ENCODE measurements at places on chromosomes 16 and 17.
A peak's percentile ranks its signal among the peaks of the same experiment; 100 is the strongest.

- no peak for DNase-seq
These were observed 51.4 kb downstream of the C17orf67 start for GRCh38 chr17:56782338-56782737.

DNA sequence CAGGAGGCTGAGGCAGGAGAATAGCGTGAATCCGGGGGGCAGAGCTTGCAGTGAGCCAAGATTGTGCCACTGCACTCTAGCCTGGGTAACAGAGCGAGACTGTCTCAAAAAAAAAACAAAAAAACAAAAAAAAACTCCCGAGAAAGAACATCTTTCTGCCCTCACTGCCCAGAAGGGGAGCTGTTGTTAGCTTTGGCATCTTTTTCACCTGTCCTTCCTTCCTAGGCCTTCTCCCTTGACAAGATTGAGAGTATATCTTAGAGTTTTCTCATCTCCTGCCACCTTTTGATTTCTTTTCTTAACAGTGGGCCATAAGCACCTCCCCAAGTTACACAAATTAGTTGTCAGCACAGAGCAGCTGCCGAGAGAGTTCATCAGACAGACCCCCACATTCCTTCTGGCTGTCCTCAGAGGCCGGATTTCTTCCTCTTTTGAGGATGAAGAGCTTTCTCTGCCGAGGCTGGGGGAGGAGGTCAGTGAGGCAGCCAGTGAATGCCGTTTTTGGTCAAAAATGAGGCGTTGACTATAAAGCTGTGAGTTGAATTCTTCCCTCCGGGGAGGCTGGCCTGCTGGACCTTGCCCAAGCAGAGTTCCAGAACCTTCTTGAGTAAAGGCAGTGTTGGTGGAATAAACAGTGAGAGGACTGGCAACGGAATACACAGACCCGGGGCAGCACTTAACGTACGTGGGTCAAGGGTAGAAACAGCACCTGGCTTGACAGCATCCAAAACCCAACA is 127.0 kb downstream of the ABCC6 start:
- no peak for DNase-seq

DNA sequence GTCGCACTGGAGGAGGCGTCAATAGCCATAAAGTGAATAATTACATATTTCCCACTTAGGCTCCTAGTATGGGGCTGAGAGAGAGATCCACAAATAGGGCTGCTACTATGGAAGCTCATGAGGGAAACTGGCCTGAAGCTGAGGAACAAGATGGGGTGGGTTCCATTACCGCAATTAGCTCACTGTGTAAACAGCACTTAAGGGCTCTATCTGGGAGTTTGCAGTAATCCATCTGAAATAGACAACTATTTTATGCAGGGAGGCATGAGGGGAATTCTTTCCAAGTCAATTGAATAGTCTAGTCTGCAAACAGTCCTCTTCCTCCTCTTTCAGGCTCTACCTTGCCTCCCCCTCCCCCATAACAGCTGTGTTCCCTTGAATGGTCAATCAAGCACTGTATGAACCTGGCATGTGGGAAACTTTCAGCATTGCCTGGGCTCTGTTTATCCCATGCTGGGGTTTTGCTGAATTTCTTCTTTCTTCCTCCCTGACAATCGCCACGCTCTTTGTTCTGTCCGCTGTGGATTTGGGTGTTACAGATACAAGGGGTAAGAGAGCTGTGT is 56.1 kb upstream of the MAF start:
- no peak for DNase-seq

DNA sequence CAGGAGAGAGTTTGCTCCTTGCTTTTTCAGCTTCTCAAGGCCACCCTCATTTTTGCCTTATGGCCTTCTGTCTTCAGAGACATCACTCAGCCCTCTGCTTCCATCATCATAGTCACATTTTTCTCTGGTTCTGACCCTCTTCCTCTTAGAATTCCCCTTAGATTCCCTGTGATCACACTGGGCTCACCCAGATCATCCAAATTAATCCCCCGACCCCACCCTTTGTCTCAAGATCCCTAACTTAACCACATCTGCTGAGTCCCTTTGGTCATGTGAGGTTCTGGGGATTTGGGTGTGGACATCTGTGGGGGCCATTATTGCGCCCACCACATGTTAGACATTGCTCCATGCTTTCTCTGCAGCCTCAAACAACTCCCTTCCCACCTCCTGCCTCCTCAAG is 323.4 kb downstream of the CPPED1 start:
- no peak for DNase-seq

GRCh38 chr16:22014271-22014873 is 6.5 kb downstream of the MOSMO start:
- DNase-seq: no peak

GRCh38 chr17:44170499-44171201 is at the start of gene ASB16:
TSS of gene ASB16 (plus strand) at chr17:44170704. CDS start at chr17:44170790, 86 bp downstream.
- DNase-seq: no peak

- no peak for DNase-seq
These were observed 477 bp downstream of the CENPV start for GRCh38 chr17:16352667-16353316.

DNA sequence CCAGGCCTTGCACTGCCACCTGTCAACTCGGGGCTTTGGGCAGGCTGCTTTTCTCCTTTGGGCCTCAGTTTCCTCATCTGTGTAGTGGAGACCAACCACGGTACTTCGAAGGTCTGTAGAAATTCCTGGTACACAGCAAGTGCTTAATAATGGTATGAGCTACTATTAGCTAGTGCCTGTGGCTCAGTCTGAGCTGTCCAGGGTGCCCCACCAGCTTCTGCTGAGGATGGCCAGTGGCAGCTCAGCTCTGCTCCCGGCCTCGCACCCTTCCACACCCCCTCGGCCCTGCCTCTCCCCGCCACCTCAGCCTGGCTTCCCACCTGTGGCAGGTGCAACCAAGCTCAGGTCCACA is 26.2 kb upstream of the PLCG2 start:
- DNase-seq: no peak

DNA sequence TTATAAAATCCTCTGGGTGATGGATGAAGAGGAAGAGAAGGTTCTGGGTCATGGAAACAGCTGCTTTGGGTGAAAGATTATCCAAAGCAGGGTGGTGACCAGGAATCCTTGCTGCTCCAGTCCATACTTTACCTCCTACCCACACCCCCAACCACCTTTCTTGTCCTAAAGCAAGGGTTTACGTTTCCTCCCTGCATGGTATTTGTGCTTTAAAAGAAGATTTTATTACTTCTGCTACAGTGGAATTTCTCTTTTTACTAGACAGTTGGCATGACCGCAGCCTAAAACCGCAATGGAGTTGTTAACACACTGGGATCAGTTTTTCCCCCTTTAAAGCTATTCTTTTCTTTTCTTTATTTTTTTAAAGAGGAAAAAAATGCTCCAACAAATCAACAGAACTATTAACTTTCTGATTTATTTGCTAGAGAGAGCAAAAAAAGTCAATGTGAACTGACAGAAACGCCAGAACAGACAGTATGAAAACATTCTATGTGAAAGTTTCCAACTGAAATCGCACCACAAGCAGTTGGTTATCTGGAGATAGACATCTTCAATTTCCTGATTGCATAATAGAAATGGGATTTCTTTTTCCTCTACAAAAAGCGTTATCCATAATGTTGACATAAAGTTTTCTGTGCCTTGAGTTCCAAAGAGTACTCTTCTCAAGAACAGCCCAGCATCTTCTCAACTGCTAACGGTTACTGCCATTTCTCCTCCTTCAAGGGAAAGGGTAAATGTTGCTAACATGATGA is 236.0 kb downstream of the IRX3 start:
- no peak for DNase-seq

GRCh38 chr16:14007450-14007849 is 63.7 kb upstream of the MRTFB start:
- peak; percentile 93 for DNase-seq

GRCh38 chr16:554297-554621 is 5.9 kb upstream of the PRR35 start:
- no peak for DNase-seq

DNA sequence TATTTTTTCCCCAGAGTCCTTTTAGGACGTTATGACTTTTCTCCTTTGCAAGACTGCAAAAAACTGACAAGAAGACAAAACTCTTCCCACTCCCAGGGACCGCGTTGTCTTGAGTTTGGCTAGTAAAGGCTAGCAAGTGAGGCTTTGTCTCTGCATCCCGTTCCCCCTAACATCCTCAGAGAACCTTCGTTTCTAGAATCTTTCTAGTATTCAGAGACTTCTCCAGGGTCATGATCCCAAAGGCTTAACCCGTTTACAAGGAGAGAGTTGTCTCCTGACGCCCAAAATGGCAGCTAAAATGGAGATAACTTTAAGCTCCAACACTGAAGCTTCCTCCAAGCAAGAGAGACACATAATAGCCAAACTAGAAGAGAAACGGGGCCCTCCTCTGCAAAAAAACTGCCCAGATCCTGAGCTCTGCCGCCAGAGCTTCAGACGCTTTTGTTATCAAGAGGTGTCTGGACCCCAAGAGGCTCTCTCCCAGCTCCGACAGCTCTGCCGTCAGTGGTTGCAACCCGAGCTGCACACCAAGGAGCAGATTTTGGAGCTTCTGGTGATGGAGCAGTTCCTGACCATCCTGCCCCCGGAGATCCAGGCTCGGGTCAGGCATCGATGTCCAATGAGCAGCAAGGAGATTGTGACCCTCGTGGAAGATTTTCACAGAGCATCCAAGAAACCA is 843 bp downstream of the ZNF174 start:
- DNase-seq: no peak

GRCh38 chr17:41796121-41796895 is 9.8 kb upstream of the JUP start:
- DNase-seq: no peak

- no peak for DNase-seq
These were observed 8.3 kb upstream of the PYDC1 start for GRCh38 chr16:31225193-31225592.

GRCh38 chr17:83071966-83072562 is 7.3 kb upstream of the METRNL start:
- DNase-seq: no peak

DNA sequence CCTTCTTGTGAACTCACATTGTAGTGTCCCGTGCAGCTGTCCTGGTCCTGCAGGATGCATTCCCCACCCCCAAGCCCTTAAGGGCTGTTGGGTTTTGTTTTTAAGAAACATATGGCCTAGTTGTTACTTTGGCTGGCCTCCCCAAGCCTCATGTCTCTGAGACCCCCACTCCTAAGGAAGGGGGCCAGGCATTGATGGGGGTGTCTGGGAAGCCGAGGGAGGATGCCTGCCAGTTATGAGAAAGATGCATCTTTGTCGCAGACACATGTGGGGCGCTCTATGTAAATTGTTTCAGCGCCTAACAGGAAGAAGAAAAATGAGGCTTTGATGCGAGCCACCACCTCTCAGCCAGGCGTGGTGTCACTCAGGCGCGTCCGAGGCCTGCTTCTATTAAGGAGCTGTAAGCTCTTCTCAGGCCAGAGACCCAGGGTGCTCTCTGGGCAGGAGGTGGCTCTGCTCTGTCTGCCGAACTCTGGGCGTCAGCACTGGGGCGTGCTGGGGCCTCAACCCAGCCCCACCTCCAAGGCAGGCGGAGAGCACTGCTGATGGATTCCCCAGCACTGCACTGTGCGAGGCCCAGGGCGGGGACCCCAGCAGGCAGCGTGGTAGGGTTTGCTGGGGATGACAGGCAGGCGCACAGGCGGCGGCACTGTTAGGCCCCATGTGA is 70.6 kb downstream of the SREBF1 start:
- no peak for DNase-seq

DNA sequence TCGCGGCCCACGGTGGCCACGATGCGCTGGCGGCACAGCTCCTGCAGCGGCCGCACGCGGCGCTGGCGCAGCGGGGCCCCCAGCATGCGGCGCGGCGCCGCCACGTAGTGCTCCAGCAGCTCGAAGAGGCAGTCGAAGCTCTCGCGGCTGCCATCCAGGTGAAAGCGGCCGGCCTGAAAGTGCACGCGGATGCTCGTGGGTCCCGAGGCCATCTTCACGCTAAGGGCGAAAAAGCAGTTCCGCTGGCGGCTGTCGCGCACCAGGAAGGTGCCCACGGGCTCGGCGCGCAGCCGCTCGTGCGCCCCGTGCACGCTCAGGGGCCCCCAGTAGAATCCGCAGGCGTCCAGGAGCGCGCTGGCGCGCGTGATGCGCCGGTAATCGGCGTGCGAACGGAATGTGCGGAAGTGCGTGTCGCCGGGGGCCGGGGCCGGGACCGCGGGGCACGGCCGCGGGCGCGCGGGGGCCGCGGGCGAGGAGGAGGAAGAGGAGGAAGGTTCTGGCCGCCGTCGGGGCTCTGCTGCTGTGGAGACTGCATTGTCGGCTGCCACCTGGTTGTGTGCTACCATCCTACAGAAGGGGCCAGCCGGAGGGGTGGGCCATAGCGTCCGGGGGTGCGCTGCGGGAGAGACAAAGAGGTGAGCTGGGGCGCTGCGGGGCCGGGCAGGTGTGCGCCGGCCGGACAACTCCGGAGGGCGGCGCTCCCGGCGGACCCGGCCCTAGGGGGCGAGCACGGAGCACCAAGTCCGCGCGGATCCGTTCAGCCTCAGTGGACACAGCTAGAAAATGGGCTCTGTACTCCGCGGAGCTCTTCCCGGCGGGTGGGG is 879 bp downstream of the SOCS1 start:
- no peak for DNase-seq

- no peak for DNase-seq
These were observed 299.3 kb upstream of the SOX9 start for GRCh38 chr17:71821511-71821910.

- DNase-seq: no peak
These were observed 159.5 kb upstream of the CACNG5 start for GRCh38 chr17:66675273-66675990.

DNA sequence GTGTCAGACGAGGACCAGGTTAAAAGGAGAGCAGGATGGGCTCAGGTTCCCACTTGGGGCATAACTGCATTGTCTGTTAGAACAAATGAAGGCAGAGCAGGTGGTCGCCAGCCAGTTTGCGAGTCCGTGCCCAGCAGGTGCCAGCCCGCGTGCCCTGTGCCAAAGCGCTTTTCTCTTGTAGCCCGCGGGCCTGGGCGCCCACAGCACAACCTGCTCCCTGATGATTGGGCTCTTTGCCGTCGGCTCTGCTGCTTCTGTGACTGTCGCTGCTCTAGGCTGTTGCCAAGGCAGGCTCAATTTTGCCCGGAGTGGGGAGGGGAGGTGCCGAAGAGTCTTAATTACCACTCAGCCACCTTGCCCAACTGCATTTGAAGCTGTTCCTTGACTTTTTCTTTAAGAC is 21.1 kb downstream of the KNOP1 start:
- no peak for DNase-seq

- DNase-seq: no peak
These were observed 2.8 kb upstream of the NR1D1 start for GRCh38 chr17:40103071-40103661.

- DNase-seq: no peak
These were observed 31.3 kb upstream of the TNS4 start for GRCh38 chr17:40532520-40533253.
